T-cell (primary cell): ENCODE measurements at places on chromosomes 2 and 18. TPM values are rescaled to one million over a fixed set of nuclear protein-coding genes. Genes with fewer than 3 reads are reported as not detected.

GRCh38 chr18:74281980-74282754 lies 9.6 kb downstream of the CYB5A start:
- H3K27ac ChIP-seq, result no peak overlapping the region
- H3K36me3 ChIP-seq, result peaks cover 4% of the 10 kb centered on the region
- no peaks in the 10 kb centered on the region for H3K27me3 ChIP-seq
- DNase-seq, result no peak
- no peak overlapping the region for H3K4me3 ChIP-seq
- H3K4me1 ChIP-seq, result peaks cover 13% of the 10 kb centered on the region

Gene TOGARAM2
- total RNA-seq, result 5.2 TPM

Gene SRD5A2
- total RNA-seq, result not detected

DNA sequence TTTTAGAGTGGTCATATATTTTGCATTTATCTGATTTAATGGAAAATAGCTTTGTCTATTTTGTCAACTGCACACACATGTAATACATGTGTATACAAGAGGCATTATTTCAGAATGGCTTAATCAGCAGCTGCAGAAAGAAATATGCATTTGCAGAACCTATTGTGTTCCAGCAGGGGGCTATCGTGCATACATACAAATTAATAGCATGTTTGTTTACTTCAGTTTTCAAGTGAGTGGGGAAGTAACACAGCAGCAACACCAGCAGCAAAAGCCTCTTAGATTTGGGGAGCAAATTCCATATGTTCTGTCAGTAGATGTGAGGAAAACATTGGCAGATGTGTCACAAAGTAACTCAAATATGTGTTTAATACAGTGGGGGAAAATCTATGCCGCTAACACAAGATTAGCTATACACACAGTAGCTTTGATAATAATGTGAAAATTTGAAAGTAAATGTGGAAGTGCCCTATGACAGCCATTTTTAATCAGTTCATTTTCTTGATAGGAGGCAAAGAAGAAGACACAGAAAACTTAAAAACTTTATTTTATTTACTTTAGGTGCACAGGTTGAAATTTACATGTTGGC lies 218.1 kb downstream of the WDR7 start:
- no peak for DNase-seq
- H3K27me3 ChIP-seq, result no peaks in the 10 kb centered on the region
- H3K4me1 ChIP-seq, result peaks cover 8% of the 10 kb centered on the region
- H3K36me3 ChIP-seq, result no peaks in the 10 kb centered on the region
- no peak overlapping the region for H3K4me3 ChIP-seq
- no peak overlapping the region for H3K27ac ChIP-seq

GRCh38 chr18:68152770-68153169 lies 562.1 kb downstream of the TMX3 start:
- H3K4me1 ChIP-seq, result no peaks in the 10 kb centered on the region
- no peaks in the 10 kb centered on the region for H3K36me3 ChIP-seq
- no peak overlapping the region for H3K27ac ChIP-seq

Gene RESP18
- total RNA-seq, result not detected

GRCh38 chr2:228318218-228318617 lies 136.7 kb upstream of the SPHKAP start:
- H3K4me1 ChIP-seq, result no peaks in the 10 kb centered on the region
- no peaks in the 10 kb centered on the region for H3K36me3 ChIP-seq
- H3K4me3 ChIP-seq, result no peak overlapping the region
- DNase-seq, result no peak
- no peaks in the 10 kb centered on the region for H3K27me3 ChIP-seq
- H3K27ac ChIP-seq, result no peak overlapping the region

GRCh38 chr18:1412655-1413322 lies 508.1 kb downstream of the ADCYAP1 start:
- DNase-seq, result no peak
- H3K27ac ChIP-seq, result no peak overlapping the region
- no peaks in the 10 kb centered on the region for H3K36me3 ChIP-seq
- H3K27me3 ChIP-seq, result no peaks in the 10 kb centered on the region

DNA sequence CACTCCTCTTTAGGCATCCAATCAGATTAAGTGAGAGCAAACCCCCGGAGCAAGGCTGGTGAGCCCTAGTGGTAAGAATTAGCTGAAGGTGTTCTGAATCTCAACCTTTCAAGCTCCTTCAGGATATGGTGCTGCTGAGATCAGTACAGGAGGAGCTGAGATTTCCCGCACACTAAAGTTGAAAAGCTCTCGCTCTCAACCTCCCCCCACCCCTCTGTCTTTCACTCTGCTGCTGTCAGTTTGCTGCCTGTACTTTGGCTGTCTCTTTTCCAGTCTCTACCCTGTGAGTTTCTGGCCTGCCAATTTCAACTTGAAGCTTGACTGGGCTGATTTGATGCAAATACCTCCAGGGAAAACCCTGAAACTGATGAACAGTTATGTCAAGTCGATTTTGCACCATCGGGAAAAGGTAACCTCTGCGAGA lies 15.7 kb downstream of the ZEB2 start:
- no peaks in the 10 kb centered on the region for H3K27me3 ChIP-seq
- peak overlapping the region; percentile 31 for H3K27ac ChIP-seq
- no peak overlapping the region for H3K4me3 ChIP-seq
- peaks cover 23% of the 10 kb centered on the region for H3K4me1 ChIP-seq
- no peak for DNase-seq

DNA sequence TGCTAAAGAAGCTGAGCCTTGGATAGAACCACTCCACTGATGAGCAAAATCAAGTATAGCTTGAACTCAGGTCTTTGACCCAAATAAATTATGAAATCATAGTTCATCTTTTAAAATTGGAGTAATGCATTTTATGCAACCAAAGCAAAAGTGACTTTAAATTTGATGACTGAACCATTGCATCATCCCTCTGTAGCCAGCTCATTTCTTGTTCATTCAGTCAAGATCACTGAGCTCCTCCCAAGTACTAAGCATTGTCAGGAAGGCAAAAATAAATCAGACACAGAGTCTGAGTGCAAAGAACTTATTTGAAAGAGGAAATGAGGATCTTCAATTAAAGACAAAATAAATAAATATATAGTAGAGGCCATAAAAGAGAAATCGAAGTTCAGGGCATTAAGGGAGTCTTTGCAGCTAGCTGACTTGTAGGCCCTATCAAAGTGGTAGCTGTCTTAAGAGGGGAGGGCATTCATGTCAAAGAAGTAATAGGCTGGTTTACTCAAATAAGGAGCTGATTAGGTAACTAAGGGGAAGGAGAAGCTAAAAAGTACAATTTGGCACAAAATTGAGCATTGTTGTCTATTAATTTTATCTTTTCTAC lies 411.8 kb downstream of the MTX2 start:
- H3K27ac ChIP-seq, result no peak overlapping the region
- H3K4me3 ChIP-seq, result no peak overlapping the region
- H3K36me3 ChIP-seq, result no peaks in the 10 kb centered on the region

GRCh38 chr18:74963820-74964446 lies 245.0 kb downstream of the PTGR3 start:
- no peaks in the 10 kb centered on the region for H3K27me3 ChIP-seq
- no peaks in the 10 kb centered on the region for H3K36me3 ChIP-seq
- no peak for DNase-seq
- no peaks in the 10 kb centered on the region for H3K4me1 ChIP-seq

DNA sequence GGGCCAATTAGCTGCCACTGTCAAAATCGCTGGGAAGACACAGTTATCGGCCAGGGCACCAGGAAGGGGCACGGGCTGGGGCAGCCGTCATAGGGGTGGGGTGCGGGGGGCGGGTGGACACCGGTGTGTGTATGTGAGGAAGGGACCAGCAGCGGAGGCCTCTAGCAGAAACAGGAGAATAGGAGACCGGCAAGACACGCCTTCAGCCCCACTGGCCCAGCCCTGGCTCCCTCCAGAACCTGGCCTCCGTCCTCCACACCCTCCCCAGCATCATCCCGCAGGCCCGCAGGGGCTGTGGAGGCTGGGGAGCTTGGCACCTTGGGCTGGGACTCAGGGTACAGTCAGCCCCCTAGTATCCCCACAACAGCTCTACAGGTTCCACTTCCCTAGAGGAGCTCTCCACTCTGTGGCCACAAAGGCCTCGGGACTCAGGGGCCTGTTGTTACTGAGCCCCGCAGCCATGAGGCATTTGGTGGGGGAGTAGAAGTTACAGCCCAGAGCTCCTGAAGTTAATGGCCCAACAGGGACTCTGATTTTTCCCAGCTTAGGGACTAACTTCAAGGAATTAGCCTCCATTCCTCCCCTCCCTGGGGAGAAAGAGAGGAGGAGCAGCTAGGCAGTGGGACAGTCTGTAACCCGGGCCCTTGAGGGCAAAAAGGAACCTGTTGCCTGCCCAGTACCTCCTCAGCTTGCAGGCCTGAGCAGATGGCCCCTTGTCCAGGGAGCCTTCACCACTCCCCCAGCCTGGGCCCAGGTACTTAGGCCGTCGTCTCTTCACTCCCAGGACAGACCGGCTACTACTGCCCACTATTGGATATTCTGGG lies 19.9 kb downstream of the SH2D6 start:
- H3K4me3 ChIP-seq, result peak overlapping the region; percentile 49
- peaks cover under 1% of the 10 kb centered on the region for H3K27me3 ChIP-seq
- H3K4me1 ChIP-seq, result peaks cover 35% of the 10 kb centered on the region
- H3K27ac ChIP-seq, result peak overlapping the region; percentile 89

DNA sequence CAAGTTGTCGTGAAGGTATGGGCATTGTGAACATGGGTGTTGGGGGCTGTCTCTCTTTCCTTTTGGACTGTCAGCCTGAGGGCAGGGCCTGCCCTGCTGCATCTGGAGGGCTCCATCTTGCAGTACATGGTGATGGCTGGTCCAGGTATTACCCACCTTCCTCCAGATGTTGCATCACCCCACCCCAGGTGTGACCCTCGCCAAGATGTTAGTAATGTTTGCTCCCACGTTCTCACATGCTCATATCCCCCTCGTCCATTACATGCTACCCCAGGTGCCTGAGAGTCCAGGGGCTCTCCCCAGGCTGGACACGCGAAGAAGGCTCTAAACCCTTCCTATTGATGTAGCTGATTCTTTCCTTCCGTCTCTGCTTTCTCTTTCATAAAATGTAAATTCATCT lies 13.9 kb downstream of the ZAP70 start:
- no peak for DNase-seq
- peaks cover 85% of the 10 kb centered on the region for H3K4me1 ChIP-seq
- H3K27me3 ChIP-seq, result no peaks in the 10 kb centered on the region

- H3K4me3 ChIP-seq, result no peak overlapping the region
- DNase-seq, result no peak
- H3K36me3 ChIP-seq, result no peaks in the 10 kb centered on the region
- no peaks in the 10 kb centered on the region for H3K27me3 ChIP-seq
Measured at GRCh38 chr2:116935097-116935814, 879.2 kb upstream of the DDX18 start.

- peaks cover 4% of the 10 kb centered on the region for H3K27me3 ChIP-seq
- H3K36me3 ChIP-seq, result no peaks in the 10 kb centered on the region
- no peak for DNase-seq
- no peak overlapping the region for H3K4me3 ChIP-seq
Measured at GRCh38 chr2:114550895-114551793, 108.7 kb downstream of the DPP10 start.

GRCh38 chr2:109230941-109231420 lies 102.0 kb downstream of the SH3RF3 start:
- H3K27ac ChIP-seq, result no peak overlapping the region
- peaks cover 22% of the 10 kb centered on the region for H3K27me3 ChIP-seq
- no peaks in the 10 kb centered on the region for H3K36me3 ChIP-seq

GRCh38 chr18:2891526-2892431 lies 45.0 kb downstream of the EMILIN2 start:
- H3K4me1 ChIP-seq, result peaks cover 37% of the 10 kb centered on the region
- H3K36me3 ChIP-seq, result no peaks in the 10 kb centered on the region
- H3K4me3 ChIP-seq, result peak overlapping the region; percentile 16
- no peak for DNase-seq
- no peaks in the 10 kb centered on the region for H3K27me3 ChIP-seq

GRCh38 chr2:8053216-8053615 lies 628.6 kb upstream of the ID2 start:
- no peaks in the 10 kb centered on the region for H3K27me3 ChIP-seq
- no peak overlapping the region for H3K27ac ChIP-seq
- no peak overlapping the region for H3K4me3 ChIP-seq
